Small intestine (tissue), 16 donors: ENCODE measurements at places on chromosomes 5 and 9.
A peak's percentile ranks its signal among the peaks of the same experiment; 100 is the strongest.

DNA sequence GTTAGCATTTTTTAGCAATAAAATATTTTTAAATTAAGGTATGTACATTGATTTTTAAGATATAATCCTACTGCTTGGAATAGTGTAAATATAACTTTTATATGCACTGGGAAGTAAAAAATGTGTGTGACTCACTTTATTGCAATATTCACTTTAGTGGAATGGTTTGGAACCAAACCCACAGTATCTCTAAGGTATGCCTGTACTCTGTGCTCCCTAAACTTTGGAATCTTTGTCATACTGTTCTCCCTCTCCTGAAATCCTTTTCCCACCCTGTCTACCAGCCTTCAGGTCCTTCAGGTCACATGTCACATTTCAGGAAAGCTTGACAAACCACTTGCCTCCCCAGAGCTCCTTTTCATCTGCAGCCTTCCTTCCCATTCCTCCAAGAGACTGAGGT is 308.7 kb downstream of the SPOCK1 start:
- no peak for DNase-seq

DNA sequence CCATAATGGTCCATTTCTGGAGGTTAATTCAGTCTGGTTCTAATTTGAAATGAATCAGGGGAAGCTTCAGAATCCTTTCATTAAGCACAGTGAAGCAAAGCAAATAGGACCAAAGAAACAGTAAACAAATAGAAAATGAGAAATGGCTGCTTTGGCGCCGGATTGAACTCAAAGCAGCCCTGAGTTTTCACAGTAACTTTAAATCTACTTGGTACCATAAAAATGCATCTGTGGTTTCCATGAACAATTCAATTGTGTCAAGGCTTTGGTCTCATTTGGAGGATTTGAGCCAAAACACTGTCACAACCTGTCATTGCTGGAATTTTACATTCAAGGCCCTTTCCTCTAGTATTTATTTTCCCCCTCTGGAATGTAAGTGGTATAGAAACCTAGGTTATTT is 25.9 kb upstream of the DAPK1 start:
- DNase-seq, result no peak

DNA sequence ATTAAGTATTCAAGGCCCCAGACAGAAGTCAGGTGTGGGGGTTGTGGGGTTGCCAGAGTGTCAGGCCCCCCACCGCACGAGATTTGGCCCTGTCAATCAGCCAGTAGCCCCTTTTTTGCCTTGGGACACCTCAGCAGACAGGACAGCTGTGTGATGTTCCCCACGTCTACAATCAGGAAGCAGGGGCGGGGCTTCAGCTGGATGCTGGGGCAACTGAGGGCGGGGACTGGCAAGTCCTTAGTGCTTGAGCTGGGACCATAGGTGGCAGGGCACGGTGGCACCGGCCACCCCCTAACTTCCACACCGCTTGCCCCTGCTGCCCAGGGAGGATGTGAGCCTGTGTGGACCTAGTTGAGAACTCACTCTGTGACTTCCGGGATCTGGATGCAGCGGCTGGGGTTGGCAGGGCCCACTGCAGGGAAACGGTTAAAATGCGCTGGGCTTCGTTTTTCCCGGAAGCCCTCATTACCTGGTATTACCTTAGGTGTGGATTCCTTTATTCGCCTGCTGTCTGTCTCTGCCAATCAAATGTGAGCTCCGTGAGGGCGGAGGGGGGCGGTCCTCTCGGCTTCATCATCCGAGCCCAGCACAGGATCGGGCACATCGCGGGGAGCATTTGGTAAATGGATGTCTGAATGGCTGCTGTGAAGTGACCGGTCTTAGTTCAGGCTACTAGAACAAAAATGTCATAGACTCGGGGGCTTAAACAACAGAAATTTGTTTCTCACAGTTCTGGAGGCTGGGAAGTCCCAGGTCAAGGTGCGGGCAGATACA is 7.5 kb upstream of the GTF3C5 start:
- no peak for DNase-seq

DNA sequence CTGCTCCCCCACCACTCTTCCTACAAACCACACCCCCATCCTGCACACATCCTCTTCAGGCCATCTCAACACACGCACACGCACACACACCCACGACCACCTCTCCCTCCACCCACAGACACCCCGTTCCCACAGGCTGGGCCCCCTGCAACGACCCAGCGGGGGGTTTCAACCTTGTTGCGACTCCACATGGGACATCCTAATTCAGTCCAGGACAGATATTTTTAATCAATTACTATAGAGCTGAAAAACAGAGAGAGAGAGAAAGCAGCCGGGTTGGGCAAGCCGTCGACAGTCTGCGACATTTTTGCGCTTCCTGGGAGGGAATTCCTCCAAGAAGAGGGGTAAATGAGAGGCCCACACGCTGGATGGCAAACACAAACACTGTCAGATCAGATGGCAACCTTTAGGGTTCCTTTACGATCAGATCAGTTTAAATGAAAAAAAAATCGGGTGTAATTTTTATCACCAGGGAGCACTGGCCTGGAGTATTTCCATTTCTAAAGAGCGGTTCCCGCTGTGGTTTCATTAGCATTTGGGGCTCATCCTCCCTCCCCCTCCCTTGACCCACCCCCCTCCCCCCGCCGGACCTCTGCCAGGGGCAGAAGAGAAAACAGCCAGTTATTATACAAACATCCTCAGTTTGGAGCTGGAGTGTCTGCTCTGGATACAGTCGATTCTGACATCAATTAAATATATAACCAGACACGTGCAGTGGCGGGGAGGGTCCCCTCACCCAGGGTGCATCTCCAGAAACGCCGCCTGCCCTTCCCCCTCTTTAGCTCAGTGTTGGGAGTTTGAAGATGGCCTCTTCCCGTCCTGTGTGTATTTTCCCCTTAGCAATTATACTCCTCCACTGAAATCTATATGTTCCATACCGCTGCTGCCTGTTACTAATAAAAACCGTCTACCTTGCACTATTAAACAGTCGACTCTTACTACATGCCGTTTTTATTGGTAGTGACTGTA is 2.3 kb upstream of the IRX2 start:
- no peak for DNase-seq

- DNase-seq, result no peak
Measured at GRCh38 chr9:19598722-19599121, 189.9 kb downstream of the ACER2 start.

GRCh38 chr5:151450605-151451004 is 3.2 kb downstream of the SLC36A1 start:
- peak; percentile 91 for DNase-seq

- no peak for DNase-seq
Measured at GRCh38 chr9:90956026-90956810, 154.6 kb downstream of the SYK start.

- DNase-seq, result no peak
Measured at GRCh38 chr9:15293804-15294316, 13.2 kb downstream of the TTC39B start.

DNA sequence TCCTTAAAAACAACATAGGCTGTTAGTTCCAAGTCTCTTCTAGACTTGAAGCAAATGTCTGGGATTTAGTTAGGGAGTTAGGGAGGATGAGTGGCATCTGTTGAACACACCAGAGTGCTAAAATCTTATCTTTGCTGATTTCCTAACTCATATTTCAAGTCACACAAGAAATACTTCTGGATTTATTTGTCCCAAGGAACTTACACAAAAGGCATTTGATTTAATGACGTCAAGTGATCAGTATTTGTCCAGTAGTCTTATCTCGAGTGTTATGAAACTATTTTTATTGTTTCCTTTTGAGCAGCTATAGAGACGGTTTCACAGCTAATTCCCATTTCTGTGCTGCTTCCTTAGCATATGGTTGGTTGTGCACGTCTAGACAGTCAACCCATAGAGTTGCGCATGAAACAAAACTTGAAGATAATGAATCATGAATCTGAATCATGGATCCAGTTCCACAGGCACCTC is 140.5 kb upstream of the TUT7 start:
- DNase-seq, result peak; percentile 2

GRCh38 chr9:95741631-95742030 is 133.9 kb upstream of the ERCC6L2 start:
- DNase-seq, result no peak

DNA sequence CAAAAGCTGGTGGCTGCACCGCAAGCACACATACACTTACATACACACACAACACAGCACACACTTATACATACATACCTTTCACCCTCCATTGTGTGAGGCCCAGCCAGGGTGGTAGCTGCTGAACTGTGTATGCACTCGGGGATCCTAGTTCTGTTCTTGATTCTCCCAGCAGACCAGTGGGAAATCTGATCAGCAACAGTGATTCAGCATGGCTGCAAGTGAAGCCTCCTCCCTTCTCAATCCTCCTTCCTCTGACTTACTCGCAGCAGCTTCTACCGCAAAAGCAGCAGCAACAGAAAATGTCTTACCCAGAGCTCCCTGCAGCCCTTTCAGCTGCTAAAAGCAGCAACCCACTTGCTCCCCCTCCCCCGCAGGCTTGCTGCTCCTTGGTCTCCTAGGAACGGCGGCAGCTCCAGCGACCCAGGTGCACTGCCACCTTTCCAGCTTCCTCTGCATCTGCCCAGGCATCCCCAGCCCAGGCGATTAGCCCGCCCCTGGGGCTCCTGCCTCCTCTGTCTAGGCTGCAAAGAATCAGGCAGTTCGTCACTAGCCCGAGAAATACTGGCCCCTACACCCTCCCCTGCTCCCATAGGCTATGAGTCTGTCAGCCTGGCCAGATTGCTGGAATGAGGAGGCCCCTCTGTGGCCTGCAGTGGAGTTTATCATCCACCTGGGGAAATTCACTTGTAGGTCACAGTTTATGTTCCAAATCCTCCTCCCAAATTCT is at the start of gene KLHL3:
Gene KLHL3 (minus strand): TSS at position 535 of the 730 bp plus-strand sequence. CDS start 443 bp downstream, at position 92.
- DNase-seq, result peak; percentile 68

GRCh38 chr5:167899490-167900070 is 391.9 kb upstream of the WWC1 start:
- DNase-seq, result no peak

DNA sequence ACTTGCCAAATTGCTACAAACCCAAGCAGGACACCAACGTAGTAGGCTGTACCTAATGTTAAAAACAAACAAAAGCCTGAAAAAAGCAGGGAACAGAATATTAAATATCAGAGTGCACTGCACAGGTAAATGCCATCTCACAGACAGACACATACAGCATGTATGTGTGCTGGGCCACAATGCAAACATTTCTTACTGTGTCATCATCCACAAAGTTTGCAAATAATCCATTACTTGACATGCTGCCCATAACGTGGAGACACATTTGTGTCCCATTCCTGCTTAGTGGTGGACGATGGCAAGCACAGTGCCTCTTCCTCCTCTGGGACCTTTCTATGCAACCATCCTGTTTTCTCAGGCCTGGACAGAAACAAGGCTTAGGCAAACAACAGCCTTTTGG is 44.7 kb downstream of the GOLM1 start:
- no peak for DNase-seq

DNA sequence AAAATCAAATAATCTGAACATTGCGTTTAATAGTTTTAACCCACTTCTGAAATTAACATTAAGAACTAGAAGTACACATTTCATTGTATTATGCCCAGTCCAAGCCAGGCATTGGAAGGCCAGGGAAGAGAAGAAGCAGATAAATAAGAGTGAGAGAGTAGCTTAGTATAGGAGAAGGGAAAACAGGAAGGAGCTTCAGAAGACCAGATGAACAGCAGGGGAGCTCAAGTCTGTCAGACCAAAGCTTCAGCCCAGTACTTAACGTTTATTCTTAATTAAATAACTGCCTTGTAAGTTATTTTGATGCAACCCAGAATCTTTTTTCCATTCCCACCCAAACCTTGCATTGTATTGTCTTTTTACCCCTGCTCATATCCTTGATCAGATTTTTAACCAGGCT is 11.5 kb upstream of the FAM120AOS start:
- no peak for DNase-seq

GRCh38 chr9:107351382-107352045 is 68.4 kb downstream of the RAD23B start:
- DNase-seq, result no peak

GRCh38 chr5:73120222-73121118 is at the start of gene TMEM171:
Gene TMEM171 (plus strand): TSS chr5:73120575. CDS start chr5:73123374, 2,799 bp downstream.
- DNase-seq, result peak; percentile 84

DNA sequence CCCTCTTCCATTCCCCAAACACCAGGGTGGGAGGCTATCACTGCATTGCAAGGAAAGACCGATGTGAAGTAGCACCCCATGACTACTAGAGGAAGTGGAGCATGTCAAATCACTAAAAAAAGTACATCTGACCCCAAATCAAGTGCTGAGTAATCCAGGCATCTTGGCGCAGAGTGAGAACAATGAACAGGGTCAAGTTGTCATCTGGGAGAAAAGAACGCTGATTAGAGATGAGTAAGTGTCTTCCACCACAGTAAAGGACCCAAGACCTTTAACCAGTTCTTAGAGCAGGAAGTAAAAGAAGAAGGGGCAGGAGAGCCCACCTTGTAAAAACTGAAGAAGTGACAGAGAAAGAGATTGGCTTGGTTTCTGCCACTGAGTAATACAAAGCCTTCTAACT is 75.0 kb upstream of the RAD23B start:
- DNase-seq, result no peak

GRCh38 chr9:133632806-133633680 is 3.1 kb upstream of the DBH start:
- no peak for DNase-seq

DNA sequence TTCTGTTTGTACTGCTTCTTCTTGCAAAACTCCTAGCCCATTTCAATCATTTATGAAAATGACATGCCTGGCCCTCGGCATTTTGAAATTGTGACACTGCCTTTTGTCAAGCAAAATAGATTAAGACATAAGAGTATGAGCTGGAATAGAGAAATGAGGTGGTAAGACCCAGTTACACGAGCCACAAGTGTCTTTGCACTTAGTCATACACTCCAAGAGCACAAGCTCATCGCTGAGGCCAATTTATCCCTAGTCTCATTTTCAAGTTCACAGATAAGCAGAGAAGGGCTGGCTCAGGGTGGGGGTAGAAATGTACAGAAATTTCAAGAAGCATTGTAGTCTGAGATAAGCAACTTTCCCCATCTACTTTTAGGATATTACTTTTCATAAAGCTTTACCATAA is 40.6 kb upstream of the MAP1B start:
- no peak for DNase-seq

DNA sequence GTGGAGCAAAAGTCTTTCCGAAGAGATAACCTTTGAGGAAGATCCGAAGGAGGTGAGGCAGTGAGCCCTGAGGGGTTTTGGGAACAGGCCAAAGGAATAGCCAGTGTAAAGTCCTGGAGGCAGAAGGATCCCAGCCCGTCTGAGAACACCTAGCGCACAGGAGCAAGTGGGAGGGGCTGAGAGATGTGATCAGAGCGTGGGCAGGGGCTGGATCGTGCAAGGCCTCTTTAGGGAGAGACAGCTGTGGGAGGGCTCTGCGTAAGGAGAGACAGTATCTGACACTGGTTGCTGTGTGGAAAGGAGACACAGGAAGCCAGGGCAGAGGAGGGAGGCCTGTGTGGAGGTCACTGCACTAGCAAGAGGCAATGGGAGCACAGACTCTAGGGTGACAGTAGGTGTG is 68.2 kb downstream of the BARX1 start:
- DNase-seq, result no peak

GRCh38 chr5:140632366-140633020 is 482 bp downstream of the CD14 start:
- peak; percentile 60 for DNase-seq

- DNase-seq, result peak; percentile 16
Measured at GRCh38 chr5:9156282-9156681, 389.6 kb downstream of the SEMA5A start.

GRCh38 chr5:163968651-163969050 is 463.2 kb downstream of the MAT2B start:
- no peak for DNase-seq

GRCh38 chr9:130328349-130328801 is 62.8 kb downstream of the HMCN2 start:
- DNase-seq, result no peak

GRCh38 chr5:80408484-80409366 is 861 bp downstream of the ZFYVE16 start:
- DNase-seq, result no peak

- DNase-seq, result no peak
Measured at GRCh38 chr5:170393958-170394357, 4.8 kb upstream of the KCNMB1 start.

GRCh38 chr9:129994882-129995281 is 48.1 kb downstream of the FNBP1 start:
- no peak for DNase-seq
